ENCODE measurements at places on chromosomes 2 and 18.

GRCh38 chr2:56167616-56168562 is 15.9 kb upstream of the CCDC85A start:
- DNase-seq: no peak

DNA sequence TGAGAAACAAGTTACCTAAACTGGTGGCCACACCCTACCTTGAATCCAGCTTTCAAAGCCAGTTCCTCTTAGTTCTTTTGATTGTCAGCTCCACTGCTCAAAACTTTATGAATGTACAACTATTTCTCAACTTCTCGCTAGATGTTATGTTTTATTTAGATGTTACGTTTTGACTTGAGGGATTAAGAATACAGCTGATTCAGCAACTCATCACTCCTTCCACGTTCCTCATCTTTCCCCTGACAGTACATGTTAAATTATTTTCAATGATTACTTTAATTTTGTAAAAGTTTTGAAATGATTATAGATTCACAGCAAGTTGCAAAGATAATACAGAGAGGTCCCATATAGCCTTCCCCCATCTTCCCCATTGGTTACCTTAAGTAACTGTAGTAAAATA is 553.4 kb downstream of the GALR1 start:
- no peak for DNase-seq

DNA sequence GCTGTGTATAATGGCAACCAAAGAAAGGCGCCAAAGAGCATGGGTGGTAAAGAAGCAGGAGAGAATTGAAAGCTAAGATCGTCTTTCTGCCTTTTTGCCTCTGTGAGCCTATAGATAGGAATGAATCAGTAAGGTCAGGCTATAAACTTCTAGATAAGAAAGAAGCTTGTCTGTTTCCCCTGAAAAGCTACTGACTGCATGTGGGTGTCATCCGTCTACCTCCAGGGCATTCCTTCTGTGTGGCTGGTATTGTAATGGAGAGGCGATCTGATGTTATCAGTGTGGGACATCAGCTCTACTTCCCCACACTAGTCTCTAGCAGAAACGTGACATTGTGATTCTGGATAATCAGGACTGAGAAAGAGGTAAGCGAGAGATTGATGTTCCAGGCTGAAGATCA is 63.4 kb upstream of the PLA2R1 start:
- DNase-seq: no peak

GRCh38 chr2:239392072-239392357 is 8.8 kb downstream of the HDAC4 start:
- DNase-seq: no peak

GRCh38 chr2:115386465-115386864 is 944.0 kb downstream of the DPP10 start:
- DNase-seq: no peak

GRCh38 chr2:203045867-203046266 is 31.2 kb downstream of the NBEAL1 start:
- no peak for DNase-seq

DNA sequence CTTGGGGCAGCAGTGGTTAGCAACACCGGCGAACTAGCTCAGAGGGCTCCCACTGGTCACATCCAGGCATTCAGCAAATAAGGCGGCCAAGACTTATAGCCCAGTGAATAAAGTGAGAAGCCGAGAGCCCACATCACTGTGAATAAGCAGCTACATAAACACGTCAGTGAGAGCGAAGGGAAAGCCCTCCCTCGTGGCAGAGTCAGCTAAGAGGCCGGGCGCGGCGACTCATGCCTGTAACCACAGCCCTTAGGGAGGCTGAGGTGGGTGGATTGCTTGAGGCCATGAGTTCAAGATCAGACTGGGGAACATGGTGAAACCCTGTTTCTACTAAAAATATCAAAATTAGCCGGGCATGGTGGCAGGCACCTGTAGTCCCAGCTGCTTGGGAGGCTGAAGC is 5.2 kb downstream of the D2HGDH start:
- peak; percentile 51 for DNase-seq

- DNase-seq: no peak
Observed at GRCh38 chr2:105328281-105329196, 996 bp downstream of the TGFBRAP1 start.

GRCh38 chr18:744832-745597 is 32.6 kb upstream of the ENOSF1 start:
- no peak for DNase-seq

- no peak for DNase-seq
Observed at GRCh38 chr2:62868947-62869346, 163.4 kb downstream of the EHBP1 start.

GRCh38 chr18:46336278-46337111 is 232.3 kb downstream of the HAUS1 start:
- no peak for DNase-seq

DNA sequence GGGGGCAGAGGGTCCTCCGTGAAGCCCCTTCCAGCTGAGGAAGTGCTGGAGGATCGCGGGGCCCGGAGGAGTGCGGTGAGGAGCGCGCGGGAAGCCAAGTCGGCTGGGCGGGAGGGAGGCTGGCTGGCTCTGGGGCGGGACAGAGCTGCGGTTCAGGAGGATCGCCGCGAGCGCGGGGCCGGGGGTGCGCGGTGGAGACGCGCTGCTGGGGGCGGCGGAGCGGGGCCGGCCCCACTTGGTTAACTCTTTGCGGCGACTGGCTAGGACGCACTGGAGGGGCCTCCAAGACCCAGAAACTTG is 464 bp downstream of the CYBRD1 start:
- DNase-seq: no peak

All from stimulated activated CD4-positive, alpha-beta T cell treated with anti-CD3 and anti-CD28 coated beads, Interleukin-12 subunit alpha, Interleukin-12 subunit beta, amount 100 ng/mL, for 4 hours (primary cell).